ENCODE measurements at places on chromosomes 2 and 18.
A peak's percentile ranks its signal among the peaks of the same experiment; 100 is the strongest.

DNA sequence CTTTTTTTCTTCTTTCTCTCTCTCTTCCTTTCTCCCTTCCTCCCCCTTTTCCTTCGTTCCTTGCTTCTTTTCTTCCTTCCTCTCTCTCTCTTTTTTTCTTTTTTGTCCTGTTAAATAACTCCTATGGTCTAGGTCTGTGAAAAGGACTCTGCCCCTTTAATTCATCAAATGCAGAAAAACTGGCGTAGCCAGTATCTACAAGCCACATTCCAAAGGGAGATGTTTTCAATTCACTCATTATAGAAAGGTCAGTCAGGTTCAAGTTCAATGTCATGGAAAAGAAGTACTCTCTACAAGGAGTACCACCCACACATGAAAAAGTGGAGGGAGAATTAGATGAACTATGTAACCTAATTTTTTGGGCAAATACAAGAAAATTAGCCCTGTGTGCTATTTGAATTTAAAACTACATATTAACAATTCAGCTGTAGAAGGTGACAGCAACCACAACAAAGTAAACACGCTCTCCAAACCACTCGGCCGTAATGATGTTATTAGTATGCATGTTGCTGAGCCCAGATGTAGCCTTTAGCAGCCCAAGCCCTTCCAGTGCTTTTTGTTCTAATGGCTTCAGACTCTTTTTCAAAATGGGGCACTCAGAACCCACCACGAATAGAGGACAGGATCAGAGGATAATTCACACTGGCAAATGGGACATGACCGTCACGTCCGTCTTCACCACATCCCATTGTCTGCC lies 735.4 kb upstream of the FANCL start:
- no peak for DNase-seq

- no peak for DNase-seq
Observed at GRCh38 chr2:230990131-230990898, 5.6 kb upstream of the SPATA3 start.

DNA sequence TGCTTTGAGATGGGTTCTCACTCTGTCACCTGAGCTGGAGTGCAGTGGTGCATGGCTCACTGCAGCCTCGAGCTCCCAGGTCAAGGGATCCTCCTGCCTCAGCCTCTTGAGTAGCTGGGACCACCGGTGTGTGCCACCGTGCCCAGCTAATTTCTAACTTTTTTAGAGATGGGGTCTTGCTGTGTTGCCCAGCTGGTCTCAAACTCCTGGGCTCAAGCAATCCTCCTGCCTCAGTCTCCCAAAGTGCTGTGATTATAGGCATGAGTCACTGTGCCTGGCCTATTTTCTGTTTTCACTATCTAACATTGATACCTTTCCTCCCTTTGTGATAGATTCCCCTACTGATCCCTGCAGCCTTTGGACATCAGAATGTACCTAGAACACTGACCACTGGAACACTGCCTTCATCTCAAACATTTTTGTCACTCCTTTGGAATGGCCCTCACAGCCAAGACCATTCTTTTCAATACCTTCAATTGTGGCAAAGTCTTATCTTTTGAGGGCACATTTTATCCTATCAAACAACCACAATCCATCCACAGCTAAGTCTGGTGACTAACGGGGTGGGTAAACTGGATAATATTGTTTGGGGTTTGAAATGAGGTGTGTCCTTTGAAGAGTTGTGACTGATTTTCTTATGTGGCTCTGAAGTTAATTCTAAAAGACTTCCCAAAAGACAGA lies 43.7 kb downstream of the EPAS1 start:
- peak; percentile 84 for DNase-seq

GRCh38 chr2:173099271-173099670 lies 23.6 kb downstream of the MAP3K20 start:
- DNase-seq = no peak

- DNase-seq = no peak
Observed at GRCh38 chr18:59026831-59027410, 112.8 kb upstream of the SEC11C start.

DNA sequence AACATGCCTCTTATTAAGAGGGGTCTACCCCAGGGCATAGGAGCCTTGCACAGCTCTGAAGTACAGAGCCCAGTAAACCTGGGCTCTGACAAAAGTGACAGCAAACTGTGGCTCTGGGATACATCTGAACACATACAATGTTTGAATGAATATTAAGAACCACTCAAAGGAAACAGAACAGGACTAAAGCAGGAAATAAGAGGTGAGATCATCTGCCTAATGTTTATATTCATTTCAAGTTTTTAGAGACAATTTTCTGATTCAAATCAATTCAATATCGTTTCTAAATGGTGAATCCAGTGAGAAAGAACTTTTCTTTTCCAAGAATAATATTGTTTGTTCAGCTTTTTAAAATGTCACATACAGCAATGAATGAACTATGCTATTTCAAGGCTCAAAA lies 136.7 kb upstream of the CAVIN2 start:
- DNase-seq = no peak

- DNase-seq = no peak
Observed at GRCh38 chr2:79271456-79271855, 111.9 kb upstream of the REG3A start.

DNA sequence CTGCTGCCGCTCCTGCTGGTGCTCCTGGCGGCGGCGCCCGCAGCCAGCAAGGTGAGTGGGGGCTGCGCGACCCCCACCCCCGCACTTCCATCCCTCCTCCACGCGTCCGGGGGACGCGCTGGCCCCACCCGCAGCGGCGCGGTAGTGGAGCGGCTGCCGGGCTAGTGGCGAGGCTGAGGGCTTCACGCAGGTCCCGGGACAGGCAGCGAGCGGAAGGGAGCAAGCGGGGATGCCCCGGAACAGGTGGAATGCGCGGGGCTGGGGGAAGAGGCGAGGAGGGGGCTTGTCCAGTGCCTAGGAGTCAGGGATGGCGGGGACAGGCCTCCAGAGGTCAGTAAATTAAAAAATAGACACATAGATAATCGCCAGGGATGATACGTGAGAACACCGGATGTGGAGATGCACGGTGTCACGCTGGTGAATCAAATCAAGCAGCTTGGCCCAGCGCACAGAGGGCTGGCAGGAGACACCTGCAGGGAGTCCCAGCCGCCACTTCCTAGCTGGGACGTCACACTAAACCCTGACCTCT lies 403 bp downstream of the COL4A3 start:
- DNase-seq = no peak

GRCh38 chr2:70714141-70714905 lies 53.7 kb downstream of the ADD2 start:
- DNase-seq = no peak

DNA sequence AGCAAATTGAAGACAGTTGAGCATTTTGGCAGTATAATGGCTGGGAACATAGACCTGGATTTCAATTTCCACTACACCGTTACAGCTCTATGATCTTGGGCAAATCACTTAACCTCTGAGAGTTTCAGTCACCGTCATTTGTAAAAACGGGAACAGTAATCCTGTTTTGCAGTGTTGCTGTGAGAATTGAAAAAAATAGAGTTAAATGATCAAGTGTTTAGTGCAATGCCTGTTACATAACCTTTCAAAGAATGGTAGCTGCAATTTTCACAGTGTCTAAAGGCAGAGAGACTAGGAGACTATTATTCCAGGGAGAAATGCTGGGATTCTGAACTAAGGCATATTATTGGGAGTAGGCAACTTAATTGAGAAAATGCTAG lies 2.0 kb downstream of the AGPS start:
- no peak for DNase-seq

DNA sequence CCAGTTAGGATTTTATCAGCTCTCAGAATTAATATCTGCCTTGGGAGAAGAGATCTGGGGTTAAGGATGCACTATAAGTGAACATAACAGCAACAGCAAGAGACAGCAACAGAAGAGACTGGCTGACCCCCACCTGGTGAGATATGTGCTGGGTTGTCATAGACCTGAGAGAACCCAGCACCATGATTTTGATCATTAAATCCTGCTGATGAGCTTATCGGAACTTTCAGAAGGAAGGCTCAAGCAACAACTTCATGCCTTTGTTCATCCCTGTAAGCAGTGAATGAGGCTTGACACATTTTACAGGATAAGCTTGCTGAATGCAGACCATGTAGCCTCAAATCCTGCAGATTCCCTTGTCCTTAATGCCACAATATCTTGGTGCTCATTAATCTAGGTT lies 100.0 kb downstream of the POLE4 start:
- no peak for DNase-seq

DNA sequence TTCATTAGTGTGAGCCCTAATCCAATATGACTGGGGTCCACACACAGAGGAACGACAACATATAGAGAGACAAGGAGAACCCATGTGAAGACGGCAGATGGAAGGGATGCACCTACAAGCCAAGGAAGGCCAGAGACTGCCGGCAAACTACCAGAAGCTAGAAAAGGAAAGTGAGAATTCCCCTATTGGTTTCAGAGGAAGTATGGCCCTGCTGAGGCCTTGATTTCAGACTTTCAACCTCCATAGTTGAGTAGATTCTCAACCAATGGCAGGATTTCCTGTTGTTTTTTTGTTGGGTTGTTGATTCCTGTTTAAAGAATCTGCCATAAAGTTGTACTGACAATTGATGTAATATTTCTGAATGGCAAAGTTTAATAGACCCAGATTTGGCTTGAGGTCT lies 241.5 kb downstream of the SATB2 start:
- no peak for DNase-seq

DNA sequence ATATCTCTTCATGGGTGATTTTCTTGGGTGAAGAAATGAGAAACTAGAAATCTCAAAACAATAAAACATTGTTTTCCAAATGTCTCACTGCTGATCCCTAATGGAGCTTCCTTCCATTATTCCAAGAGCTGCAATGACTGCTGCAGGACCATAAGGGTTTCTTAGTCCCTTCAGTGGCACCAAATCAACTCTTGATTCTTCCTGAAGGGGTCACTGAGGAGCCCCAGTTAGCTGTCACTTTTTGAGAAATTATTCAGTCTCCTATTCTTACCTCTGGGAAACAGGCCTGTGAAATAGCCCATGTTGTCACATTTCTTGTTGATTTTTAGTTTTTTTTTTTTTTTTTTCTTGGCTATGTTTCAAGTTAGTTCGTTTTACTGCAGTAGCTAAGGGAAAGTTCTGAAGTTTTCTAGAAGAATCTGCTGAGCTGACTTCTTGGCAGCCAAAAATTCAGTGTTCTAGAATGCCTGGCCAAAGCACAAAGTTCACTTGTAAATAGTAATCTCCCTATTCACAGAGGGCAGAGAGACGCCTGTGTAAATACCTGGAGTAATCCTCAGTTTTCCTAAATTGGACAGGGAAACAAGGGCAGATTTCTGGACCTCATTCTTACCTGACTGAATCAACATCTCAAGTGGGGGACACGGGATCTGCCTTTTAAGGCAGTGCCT lies 480.0 kb downstream of the RIT2 start:
- peak; percentile 70 for DNase-seq

- DNase-seq = no peak
Observed at GRCh38 chr2:223618172-223619035, 16.2 kb upstream of the SCG2 start.

DNA sequence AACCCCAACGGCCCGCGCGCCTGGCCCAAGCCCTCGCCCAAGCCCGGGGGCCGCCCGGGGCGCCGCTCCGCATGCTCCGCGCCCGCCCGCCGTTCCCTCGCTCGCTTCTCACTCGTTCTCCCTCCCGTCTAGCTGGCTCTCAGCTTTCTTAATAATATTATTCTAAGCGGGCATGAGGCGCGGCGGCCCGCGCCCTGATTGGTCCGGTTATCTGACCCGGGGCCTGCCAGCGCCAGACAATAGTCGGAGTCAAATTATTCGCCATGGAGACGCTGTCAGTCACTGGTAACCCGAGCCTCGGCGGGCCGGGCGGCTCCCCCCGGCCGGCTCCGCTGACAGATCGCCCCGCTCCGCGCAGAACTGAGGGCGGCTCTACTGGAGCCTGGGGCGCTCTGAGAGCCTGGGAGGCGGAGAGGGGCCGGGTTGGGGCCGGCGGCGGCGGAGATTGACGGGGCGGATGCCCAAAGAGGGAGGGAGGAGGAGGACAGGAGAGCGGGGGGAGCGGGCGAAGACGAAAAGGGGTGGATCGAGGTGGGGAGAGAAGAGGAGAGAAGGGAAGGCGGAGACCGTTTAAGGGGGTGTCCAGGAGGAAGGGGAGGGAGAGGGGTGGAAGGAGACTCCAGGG lies at the start of gene SIX2:
SIX2 (minus strand) TSS at position 150 of the 625 bp plus-strand sequence. CDS start 342 bp downstream, outside the sequence.
- DNase-seq = peak; percentile 28

- DNase-seq = no peak
Observed at GRCh38 chr2:63875559-63876245, 34.0 kb downstream of the UGP2 start.

GRCh38 chr2:64227603-64228125 lies 83.4 kb upstream of the PELI1 start:
- no peak for DNase-seq

GRCh38 chr2:176138923-176139660 lies 9.6 kb downstream of the HOXD8 start:
- DNase-seq = no peak

GRCh38 chr18:41585512-41585911 lies 369.5 kb upstream of the PIK3C3 start:
- no peak for DNase-seq

- no peak for DNase-seq
Observed at GRCh38 chr18:57743008-57743407, 60.1 kb downstream of the ATP8B1 start.

- DNase-seq = no peak
Observed at GRCh38 chr2:130798472-130799218, 38.1 kb upstream of the ARHGEF4 start.

DNA sequence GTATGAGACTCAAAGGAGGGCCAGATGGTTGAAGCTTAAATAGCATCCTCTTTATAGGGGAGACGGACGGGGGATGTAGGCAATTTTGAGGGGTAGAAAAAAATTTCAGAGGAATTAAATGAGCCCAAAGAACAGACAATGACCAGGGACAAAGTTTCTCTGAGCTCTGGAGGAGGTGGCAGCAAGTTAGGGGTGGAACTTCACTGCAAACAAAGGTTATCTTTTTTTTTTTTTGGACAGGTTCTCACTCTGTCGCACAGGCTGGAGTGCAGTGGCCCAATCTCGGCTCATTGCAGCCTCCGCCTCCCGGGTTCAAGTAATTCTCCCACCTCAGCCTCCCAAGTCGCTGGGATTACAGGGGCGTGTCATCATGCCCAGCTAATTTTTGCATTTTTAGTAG lies 195.6 kb downstream of the PDE11A start:
- no peak for DNase-seq

DNA sequence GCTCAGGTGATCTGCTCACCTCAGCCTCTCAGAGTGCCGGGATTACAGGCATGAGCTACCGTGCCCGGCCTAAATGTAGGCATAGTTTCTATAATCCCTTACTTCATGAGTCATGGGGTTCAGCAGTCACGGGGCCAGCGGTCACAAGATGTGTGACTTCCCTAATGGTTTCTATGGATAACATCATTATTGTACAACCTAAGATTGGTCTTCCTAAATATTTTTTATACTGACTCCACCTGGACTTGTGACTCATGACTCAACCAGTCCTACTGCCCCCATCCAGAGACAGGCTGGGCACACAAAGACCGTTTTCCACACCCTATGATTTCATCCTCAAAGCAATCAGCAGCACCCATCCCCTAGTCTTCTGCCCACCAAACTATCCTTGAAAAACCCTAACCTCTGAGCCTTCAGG lies 15.9 kb downstream of the FAM210A start:
- no peak for DNase-seq

GRCh38 chr2:161725297-161725696 lies 101.1 kb downstream of the SLC4A10 start:
- DNase-seq = no peak

Measured in OCI-M1 (cell line).